ENCODE measurements at places on chromosomes 2 and 18. TPM values are rescaled to one million over a fixed set of nuclear protein-coding genes. Genes with fewer than 3 reads are reported as not detected.

The C2orf66 gene
- polyA plus RNA-seq = 0.40 TPM

- DNase-seq = no peak
Observed at GRCh38 chr2:163185160-163185559, 346.6 kb upstream of the KCNH7 start.

GRCh38 chr18:44880170-44880569 lies 199.5 kb downstream of the SETBP1 start:
- DNase-seq = peak; percentile 82

The ORC4 gene
- polyA plus RNA-seq = 65.5 TPM

All from right lung (tissue), 10 donors.